ENCODE measurements at places on chromosomes 7 and 10.
A peak's percentile ranks its signal among the peaks of the same experiment; 100 is the strongest.

DNA sequence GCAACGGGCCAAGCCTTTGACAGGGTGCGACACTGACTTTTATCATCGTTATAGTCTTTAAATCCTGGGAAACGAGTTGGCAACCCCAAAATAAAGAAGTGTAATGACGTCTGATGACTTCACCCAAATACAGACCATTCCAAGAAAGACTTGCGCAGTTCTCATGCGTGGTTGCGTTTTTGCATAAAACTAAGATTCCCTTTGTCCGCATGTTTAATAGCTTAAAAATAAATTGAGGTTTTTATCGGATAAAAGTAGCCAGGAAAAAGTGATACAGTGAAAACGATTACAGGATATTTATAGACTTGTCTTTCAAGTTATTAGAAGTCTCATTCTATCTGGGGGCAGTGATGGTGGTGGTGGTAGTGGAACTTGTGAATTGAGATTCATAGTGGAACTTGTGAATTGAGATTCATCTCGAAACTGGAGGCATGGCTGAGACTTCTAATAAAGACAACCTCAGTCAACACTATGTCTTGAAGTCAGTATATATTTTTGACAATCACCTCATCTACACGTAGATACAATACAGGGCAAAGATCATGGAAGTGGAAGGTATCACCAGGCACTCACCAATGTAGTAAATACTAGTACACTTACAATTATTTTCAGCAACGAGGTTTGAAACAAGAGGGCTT lies 1.2 kb upstream of the NAMPT start:
- DNase-seq: peak; percentile 23

GRCh38 chr7:2003451-2003930 lies 229.3 kb downstream of the MAD1L1 start:
- DNase-seq: no peak

DNA sequence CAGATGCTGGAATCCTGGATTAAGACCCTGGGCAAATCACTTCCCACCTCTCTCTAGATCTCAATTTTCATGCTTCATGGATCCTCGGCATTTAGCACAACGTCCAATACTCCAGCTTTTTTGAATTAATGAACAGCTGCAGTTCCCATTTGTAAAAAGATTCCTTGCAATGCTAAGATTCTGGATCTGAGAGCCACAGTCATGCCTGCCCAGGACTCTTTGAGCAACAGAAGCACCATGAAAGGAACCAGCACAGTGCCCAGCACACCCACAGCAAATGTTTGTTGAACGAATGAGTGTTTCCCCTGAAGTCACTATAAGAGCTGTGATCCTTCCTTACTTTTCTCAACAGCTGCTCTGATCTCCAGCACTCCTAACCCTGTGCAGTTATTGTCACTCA lies 20.8 kb upstream of the DDIT4 start:
- no peak for DNase-seq

DNA sequence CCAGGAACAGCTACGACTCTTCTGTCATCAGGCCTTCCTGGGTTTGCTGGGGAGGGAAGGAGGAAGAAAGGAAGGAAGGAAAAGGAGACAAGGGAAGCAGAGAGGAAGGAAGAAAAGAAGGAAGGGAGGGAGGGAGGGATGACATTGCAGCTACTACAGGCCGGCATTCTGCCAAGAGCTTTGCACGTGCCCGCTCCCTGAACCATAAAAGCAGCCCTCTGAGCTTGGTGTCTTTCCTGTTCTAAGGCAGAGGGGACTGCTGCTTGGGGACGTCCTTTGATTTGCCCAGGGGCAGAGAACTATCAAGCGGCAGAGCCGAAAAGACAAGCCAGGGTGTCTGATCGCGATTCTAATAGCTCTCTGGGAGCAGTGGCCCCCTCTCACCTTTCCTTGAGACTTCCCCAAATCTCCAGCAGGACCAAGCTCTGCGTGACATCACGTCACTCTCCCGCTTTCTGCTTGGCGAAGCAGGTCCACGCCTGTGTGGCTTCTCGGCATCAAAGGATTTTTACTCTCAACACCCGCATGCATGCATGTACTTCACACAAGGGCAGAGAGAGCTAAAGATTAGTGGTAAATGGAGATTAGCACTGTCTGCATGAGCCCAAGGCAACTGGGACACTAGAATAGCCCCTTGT lies 167.8 kb upstream of the AUTS2 start:
- DNase-seq: no peak

DNA sequence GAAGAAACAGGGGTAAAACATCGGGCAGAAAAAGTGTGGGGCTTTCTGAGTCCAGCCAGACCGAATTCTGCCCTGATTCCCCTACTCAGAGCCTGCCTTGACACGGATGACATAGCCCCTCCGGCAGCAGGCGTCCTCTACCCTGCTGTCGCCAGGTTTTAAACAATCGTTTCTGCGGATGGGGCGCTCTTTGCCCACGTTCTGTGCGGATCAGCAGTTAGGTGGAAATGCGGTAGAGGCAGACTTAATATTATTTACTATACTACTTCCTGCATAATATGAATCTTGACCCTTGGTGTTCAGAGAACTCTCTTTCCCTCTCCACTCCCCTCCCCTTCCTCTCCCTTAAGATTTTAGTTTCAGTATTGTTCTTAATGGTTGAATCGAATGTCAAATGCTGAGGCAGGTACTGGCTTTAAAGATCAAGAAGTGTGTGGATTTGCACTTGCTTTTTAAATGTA lies 2.4 kb downstream of the GATA3 start:
- DNase-seq: no peak

DNA sequence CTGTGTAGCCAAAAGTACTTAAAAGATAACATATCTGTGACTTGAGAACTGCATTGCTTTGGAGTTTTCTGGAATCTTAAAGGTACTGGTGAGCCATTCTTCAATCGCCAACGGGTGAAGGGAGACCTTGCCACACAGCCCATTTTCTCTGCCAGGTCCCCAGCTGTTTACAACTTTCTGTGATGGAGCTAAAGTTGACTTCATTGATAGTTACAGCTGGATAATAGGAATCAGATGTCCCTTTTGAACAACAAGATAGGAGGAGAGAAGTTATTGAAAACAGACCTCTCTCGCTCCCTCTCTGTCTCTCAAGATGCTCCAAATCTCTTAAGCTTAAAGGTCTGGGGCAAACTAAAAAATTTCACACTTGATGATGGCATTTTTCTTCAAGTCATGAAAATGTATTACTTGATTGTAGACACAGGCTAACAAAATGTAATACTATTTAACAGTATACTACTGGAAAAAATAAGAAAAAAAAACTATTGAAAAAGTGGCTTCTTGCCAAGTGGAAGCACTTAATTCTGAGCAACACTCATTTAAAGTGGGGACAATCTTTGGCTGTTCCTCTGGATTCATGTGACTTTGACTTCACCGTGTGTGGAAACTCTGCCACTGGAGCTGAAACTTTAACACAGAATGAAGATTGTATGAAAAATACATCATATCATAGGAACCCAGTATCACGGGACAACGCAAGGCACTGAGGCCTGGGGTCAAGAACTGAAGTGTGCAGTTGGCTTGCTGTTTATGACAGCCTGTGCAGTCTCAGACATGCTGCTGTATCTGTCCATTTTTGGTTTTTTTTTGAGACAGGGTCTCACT lies 78.4 kb upstream of the AFAP1L2 start:
- no peak for DNase-seq

- DNase-seq: no peak
Observed at GRCh38 chr10:106836933-106837663, 327.4 kb downstream of the SORCS1 start.

- no peak for DNase-seq
Observed at GRCh38 chr10:128571745-128572144, 445.5 kb upstream of the MKI67 start.

DNA sequence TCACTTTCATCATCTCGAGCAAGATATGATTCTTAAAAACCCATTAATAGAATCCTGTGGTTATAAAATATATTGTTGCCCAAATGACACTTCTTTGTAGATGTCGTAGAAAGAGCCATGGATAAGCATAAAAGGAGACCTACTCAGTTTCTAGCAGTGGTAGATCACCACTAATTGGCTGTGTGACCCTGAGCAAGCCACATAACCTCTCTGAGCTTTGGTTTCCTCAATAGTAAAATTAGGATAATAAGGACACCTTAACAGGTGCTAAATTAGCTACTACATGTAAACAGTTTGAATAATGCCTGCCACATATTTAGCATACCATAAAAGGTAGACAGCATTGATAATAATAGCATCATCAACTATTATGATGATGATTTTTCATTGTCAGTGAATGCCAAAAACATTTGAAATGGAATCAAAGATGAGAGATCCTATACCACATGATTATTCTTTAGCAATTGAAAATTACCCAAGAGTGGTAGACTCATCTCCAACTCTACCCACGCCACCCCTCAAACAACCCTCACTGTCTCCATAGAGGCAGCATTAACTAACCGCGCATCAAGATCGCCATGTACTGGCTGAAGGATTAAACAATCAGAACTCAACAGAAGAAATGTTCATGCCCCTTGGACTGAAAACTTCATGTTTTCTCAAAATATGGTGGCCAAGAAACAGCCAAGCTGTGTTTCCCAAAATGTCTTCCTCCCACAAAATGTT lies 45.8 kb downstream of the CHST15 start:
- no peak for DNase-seq

GRCh38 chr7:30655096-30655970 lies 26.9 kb downstream of the CRHR2 start:
- no peak for DNase-seq
